ENCODE measurements at places on chromosomes 1 and 21.

DNA sequence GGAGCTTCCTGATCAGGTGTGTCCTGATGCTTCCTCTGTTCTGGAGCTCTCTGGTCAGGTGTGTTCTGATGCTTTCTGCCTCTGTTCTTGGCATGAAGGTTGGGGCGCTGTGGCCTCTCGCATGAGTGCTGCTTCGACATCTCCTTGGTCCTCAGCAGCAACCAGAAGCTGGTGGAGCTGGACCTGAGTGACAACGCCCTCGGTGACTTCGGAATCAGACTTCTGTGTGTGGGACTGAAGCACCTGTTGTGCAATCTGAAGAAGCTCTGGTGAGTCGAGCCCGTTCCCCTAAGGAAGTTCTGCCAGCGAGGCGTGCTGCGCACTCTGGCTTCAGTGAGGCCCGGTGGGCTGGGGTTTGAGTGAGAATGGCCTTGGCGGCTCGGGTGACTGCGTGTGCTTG lies 18.0 kb downstream of the NLRP3 start:
- no peak for DNase-seq

- no peak for DNase-seq
These were observed 17.7 kb upstream of the S100A7 start for GRCh38 chr1:153478047-153478691.

DNA sequence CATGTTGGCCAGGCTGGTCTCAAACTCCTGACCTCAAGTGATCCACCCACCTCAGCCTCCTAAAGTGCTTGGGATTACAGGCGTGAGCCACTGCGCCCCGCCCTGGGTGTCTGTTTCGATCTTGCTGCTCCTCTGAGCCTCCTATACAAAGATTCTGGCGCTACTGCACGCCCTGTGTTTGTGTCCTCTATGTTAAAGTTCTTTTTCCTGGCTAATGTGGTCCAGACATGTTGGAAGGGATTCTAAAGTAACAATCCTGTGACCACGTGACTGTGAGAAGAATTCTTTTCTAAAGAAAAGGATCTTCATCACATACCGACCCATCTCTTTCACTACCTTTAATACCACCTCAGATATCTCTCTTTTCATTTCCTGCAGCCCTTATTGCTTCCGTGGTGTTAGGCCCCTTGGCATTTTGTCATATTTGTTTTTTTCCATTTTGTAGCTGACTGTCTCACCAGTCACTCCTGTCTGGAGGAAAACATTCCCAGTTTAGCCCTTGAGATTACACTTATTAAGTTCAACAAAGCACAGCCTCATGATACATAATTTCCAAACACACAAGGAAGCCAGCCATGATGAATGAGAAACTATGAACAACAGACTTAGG lies 27.2 kb upstream of the ENO1 start:
- no peak for DNase-seq

DNA sequence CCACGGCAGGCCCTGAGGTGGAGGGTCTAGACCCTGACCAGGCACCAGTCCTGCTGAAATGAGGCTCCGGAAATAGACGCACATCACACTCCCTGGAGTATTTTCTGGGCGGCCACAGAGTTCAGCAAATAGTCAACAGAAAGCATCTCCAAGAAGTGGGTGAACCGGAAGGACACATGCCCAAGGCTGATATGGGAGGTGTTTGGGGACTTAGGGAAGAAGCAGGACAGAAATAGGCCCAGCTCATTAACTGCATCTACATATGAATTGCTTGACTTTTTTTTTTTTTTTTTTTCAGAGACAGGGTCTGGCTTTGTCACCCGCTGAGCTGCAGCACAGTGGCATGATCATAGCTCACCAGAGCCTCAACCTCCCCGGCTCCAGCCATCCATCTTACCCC lies 36.5 kb upstream of the GPR157 start:
- DNase-seq: no peak

GRCh38 chr21:32351428-32351827 lies 41.4 kb downstream of the URB1 start:
- DNase-seq: no peak

DNA sequence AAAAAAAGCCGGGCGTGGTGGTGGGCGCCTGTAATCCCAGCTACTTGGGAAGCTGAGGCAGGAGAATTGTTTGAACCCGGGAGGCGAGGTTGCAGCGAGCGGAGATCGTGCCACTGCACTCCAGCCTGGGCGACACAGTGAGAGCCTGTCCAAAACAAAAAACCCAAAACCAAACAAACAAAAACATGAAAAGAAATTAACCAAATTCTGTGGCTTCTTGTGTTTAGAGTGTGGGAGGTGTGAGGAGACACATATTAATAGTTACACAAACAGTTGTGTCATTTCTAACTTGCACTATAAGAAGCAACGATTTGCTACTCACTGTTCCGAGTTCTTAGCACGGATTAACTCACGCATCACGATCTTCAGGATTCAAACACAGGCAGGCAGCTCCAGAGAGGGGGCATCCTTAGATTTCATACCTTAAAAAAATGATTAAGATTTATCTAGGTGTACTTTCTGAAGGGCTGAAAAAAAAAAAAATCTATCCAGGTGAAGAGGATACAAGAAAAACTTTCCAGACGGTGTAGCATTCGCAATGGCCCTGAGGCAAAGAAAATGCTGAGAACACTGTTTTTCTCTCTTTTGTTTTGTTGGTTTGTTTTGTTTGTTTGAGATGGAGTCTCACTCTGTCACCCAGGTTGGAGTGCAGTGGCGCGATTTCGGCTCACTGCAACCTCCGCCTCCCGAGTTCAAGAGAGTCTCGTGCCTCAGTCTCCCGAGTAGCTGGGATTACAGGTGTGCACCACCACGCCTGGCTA lies 713 bp upstream of the HMGCL start:
- peak; percentile 24 for DNase-seq

DNA sequence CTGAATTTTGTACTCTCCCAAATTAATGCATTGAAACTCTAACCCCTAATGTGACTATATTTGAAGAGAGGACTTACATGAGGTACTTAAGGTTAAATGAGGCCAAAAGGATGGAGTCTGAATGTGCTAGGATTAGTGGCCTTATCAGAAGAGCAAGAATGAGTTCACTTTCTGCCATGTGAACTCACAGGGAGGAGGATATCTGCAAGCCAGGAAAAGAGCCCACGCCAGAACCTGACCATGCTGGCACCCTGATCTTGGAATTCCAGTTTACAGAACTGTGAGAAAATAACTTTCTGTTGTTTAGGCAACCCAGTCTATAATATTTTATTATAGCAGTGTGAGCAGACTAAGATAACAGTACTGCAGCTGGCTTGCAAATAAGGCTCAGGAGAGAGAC lies 12.2 kb upstream of the FASLG start:
- no peak for DNase-seq

DNA sequence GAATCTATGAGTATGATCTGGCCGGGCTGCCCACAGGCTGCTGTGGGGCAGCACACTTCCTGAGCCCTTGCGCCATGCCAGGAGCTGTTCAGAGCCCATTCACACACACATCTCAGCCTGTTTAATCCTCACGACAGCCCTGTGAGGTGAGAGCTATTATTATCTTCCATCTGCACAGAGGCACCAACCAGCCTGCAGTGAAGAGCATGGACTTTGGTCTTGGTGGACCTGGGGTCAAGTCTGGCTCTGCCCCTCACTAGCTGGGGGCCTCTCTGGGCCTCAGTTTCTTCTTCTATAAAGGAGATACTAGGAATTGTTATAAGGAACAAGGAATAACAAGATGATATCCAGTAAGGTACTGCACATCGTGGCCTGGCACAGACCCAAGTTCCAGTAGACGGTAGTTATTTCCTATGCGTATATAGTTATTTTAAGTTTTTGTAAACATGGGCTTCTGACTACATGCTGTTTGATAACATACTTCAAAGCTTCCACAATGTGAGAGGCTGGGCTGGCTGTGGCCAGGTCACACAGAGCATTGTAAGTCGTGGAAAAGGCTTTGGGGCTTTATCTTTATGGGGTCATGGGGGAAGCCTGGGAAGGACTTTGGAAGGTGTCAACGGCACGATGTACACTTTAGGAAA lies 3.4 kb upstream of the PADI2 start:
- DNase-seq: no peak

DNA sequence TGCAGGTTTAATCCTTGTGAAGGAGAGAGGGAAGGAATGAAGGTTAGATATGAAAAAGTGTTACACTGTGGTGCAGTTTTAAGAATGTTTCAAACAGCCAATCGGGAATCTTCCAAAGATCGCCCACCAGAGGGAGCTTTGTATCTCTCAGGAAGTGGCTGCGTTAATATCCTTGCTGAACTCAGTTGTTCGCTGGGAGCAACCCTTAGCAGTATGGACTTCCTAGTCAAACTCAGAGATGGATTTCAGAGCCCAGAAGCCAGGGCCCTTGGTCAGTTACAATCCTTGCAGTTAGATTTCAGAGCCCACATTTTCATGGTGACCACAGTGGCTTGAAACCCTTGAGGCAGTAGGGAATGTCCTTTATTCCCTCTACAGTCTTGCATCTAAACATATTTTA lies 136.2 kb downstream of the NTNG1 start:
- no peak for DNase-seq

DNA sequence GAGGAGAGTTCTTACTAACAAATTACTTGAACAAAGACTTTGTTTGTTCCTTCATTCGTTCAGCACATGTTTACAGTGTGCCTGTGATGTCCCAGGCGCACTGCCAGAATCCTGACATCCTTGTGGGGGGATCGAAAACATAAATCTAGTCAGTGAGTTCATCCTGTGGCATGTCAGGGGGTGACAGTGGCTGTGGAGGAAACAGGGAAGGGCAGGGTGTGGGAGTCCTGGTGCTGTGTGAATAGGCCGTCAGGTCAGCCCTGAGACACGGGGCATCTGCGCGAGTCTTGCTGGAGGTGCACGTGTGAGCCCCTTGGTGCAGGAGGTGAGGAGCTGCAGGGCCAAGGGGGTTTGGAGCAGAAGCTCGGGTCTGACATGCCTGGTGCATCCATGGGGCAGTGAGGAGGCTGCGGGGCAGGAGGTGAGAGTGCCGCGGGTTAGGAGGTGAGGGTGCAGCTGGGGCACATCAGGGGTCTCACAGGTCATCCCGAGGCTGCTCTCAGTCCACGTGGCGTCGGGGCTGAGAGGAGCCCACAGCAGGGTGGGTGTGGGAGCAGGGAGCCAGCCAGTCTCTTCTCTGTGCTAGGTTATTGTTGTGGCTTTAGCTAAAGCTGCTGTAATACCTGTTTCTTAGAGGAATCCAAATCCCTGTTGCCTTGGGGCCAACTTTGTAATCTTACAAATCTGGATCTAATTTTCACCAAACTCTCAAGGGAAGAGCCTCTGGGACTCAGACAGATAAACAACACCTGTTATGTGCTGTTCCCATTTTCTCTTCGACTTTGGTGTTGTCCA lies 93.4 kb downstream of the PCBP3 start:
- no peak for DNase-seq

GRCh38 chr1:93648656-93649055 lies 33.0 kb downstream of the BCAR3 start:
- DNase-seq: no peak

GRCh38 chr1:9905010-9905409 lies 5.1 kb downstream of the CTNNBIP1 start:
- no peak for DNase-seq

DNA sequence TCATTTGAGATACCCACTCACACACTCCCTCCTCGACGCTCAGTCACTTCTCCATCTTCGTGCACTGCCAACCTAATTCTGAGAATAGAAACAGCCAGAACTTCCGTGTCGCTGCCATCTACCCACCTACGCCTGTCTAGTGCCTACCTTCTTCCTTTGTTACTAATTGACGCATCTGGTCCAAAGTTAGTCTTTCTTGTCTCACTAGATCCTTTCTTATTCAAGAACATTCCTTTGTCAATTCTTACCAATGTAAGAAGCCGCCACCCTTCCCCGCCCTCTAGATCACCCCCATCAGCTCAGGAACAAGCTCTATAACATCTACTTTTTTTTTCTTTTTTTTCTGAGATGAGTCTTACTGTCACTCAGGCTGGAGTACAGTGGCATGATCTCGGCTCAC lies 3.7 kb downstream of the PADI6 start:
- no peak for DNase-seq

DNA sequence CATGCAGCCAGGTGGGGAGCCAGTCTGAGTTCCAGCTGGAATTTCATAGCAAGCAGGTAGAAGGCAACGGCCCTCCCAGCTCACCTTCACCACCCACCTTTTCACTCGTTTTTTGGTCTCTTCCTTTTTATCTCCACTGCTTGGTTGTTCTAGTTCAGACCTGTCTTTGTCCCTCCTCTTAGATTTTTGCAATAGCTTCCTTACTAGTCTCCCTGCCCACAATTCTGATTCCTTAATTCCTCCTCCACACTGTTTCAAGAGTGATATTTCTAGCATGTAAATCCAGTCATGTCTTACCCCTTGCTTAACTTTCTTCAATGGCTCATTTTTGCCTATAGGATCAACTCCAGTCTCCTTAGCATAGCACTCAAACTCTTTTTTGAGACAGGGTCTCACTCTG lies 119.6 kb downstream of the TMEM53 start:
- DNase-seq: no peak

- no peak for DNase-seq
These were observed 18.4 kb upstream of the COL6A2 start for GRCh38 chr21:46079352-46080170.

GRCh38 chr1:187626056-187626455 lies 797.3 kb downstream of the PLA2G4A start:
- DNase-seq: no peak

- DNase-seq: no peak
These were observed 280.1 kb upstream of the ESRRG start for GRCh38 chr1:217003355-217003754.

GRCh38 chr1:180249725-180250498 lies 19.8 kb downstream of the LHX4 start:
- DNase-seq: no peak

DNA sequence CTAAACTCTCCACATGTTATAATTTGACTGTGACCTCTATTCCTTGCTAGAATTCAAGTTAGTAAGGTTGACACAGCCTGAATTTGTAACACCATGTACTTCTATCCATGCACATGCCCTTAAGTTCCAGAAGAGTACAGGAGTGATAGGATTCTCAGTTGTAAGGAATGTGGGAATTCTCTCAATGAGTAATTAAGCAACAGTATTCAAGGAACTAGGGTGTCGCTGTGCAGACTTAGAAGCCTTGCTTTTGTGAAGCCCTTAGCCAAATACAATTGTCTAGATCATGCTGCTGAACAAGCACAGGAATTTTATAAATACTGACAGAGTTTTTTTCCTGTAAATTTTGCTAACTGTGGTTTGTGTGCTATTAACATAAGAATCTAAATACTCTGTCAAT lies 276.3 kb upstream of the PTBP2 start:
- DNase-seq: no peak

GRCh38 chr1:107972391-107973180 lies 7.6 kb upstream of the VAV3 start:
- no peak for DNase-seq

GRCh38 chr1:240577095-240577494 lies 34.9 kb downstream of the GREM2 start:
- no peak for DNase-seq

GRCh38 chr21:41848958-41849580 lies 30.1 kb downstream of the PRDM15 start:
- no peak for DNase-seq

GRCh38 chr21:41597811-41598231 lies 89.9 kb upstream of the TMPRSS2 start:
- DNase-seq: no peak
